Muscle of leg (tissue), 16 donors: ENCODE measurements at places on chromosomes 6 and 20. TPM values are rescaled to one million over a fixed set of nuclear protein-coding genes. Genes with fewer than 3 reads are reported as not detected.
A peak's percentile ranks its signal among the peaks of the same experiment; 100 is the strongest.

DNA sequence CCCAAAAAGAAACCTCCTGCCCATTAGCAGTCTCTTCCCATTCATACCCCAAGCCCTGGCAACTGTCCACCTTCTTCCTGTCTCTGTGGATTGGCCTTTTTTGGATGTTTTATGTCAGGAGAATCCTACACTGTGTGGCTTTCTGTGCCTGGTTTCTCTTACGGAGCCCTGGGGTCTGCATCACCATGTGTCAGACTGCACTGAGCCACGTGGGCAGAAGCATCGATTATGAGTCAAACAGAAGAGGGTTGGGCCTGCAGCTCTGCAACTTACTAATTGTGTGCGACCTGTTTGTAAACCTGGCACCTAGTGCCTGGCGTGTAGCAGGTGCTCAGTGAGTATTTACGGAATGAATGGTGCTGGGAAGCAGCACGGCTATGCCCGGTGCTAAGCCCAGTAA lies 62.6 kb downstream of the IGF2R start:
- DNase-seq: no peak

DNA sequence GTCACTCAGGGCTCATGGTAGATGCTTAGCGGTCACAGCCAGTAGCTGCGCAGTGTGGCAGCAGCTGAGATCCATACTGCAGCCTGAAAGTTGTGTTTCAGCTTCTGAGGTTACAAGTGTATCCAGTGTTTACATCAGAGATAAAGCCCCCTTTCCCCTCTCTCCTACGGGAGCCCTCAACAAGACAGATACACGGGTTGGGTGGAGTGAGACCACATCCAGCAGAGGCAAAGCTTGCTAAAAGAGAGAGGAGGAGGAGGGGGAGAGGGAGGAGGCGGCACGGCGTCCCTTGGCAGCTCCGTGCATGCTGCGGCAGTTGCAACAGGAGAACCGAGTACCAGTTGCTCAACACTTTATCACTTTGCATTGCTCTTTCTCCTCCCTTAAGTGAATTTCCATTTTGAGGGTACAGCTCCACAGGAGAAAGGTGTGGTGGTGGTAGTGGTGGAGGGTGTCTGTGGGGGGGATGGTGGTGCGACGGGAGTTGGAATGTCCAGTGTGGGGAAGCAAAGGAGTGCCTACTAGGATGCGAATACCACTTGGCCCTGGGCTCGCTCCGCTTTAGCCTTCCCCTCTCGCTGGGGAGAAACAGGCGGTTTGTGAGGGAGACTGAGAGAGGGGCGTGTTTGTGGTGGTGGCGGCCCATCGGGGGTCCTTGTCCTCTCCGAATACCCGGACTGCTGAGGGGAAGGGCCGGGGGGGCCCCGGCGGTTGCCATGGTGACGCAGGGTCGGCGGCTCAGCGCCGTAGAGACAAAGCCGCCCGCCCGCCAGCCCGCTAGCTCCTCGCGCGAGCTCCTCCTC lies 405 bp upstream of the RNF182 start:
- peak; percentile 59 for DNase-seq

CCN6 gene
- 0.09 TPM for total RNA-seq

GRCh38 chr6:38429546-38429945 lies 210.2 kb downstream of the BTBD9 start:
- peak; percentile 73 for DNase-seq

DNA sequence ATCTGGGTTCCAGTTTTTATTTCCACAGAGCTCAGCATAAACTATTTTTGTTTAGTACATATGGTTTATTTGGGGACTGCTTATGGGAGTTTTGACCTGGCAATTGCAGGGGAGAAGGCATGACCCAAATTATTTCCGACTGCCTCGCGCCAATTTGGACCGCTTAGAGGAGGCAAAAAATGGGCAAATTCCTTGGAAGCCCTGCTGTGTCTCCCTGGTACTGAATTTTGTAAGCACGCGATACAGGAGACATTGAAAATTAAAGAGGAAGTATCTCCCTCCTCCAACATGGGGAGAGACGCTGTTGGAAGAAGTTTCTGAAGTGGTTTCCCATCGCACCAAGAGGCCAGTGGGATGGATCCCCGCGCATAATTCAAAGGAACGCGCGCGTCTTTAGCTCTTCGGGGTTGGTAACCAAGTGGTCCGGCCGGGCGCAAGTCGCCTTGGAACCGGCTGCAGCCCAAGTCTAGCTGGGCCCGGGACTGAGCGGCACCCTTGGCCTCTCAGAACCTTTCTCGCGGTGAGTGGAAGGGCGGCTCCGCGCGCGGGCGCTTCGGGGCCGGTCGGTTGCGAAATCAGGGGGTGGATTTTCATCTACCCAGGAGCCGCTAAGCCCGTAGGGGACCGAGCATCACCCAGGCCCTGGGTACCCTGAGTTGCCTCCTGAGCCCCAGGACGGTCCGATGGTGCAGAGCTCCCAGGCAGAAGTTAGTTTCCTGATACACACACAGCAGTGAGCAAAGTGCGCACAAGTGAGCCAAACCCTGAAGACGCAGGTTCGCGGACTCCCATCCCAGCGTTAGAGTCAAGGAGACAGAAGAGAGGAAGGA lies 6.2 kb downstream of the NKX2-2 start:
- DNase-seq: no peak

KCNK16 gene
- not detected for total RNA-seq

ACTR5 gene
- 6.3 TPM for total RNA-seq

LZTS3 gene
- 2.2 TPM for total RNA-seq

DNA sequence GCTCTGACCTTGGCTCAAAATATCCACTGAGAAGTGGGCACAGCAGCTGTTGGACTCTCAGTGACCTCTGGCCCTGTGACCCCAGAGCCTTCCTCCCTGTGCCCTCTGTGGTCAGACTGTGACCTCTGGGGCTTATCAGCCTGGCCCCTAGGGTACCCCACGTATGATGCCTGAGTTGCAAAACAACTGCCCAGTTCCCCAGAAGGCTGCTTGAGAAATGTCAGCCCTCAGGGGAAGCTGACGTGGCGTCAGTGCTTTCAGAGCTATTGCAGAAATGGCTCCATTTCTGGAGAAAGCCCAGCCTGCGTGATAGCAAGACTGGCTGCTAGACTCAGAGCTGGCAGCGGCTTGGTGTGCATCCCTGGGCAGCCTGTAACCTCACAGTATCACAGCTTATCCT lies 31.5 kb upstream of the TGM2 start:
- DNase-seq: peak; percentile 62

GRCh38 chr6:33197431-33198048 lies 2.9 kb downstream of the RXRB start:
- peak; percentile 65 for DNase-seq

DNA sequence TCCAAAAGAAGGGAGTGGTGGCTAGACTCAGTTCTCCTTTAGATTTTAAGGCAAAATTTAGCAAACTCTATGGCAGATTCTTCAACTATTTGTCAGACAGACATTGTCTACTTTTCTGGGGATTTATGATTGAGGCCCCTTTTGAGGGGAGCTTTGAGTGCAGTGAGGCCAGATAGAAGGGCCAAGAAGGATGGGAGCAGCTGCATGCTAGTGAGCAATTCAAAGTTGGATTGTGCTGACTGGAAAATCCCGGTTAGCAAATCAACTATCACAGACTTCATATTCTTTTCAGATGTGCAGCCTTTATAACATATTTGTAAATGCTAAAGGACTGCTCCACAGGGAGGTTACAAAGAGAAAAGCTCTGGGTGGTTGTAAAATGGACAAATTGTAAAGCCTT lies 35.0 kb upstream of the ESR1 start:
- DNase-seq: peak; percentile 56
